Pulmonary artery endothelial cell (primary cell): ENCODE measurements at places on chromosomes 4 and X. TPM values are rescaled to one million over a fixed set of nuclear protein-coding genes. Genes with fewer than 3 reads are reported as not detected.

DNA sequence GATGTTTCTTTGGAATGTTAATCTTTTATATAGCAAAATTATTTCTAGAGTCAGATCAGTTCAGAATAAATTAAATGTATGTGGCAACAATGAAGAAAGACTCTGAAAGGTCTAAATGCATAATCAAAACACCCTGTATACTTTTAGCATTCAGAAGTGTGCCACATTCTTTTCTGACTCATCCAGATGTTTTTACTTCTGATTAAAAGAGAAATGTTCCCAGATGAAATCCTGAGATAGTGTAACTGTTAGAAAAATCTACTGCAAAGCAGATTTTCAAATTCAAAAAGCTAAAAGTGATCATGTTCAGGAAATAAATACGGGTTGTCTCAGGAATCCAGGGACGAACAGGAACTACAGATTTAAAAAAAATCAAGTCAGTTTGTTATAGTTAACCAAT, 241.4 kb downstream of the GRIA3 start:
- DNase-seq = no peak

- no peak for DNase-seq
These were observed 268.3 kb downstream of the TMA16 start for GRCh38 chr4:163762741-163763140.

DNA sequence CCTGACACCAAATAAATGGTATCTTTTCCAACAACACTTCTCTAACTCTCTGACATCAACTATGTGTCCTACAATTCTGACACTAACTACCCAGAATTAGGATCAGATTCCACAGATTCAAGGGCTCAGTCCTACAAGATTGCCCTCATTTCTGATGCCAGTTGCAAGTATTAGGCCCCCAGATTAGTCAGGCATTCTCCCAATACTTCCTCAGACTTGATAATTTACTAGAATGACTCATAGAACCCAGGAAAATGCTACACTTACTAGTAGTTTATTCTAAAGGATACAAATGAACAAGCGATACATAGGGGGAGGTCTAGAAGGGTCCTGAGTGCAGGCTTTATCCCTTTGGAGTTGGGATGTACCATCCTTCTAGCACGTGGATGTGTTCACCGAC, 8.5 kb downstream of the TIGD2 start:
- no peak for DNase-seq

The CXXC4 gene
- total RNA-seq = under 0.01 and 0.04 TPM in 2 replicates

GRCh38 chr4:128670513-128670912, 139.0 kb upstream of the JADE1 start:
- DNase-seq = no peak

The UGT2B28 gene
- not detected in 2 replicates for total RNA-seq

DNA sequence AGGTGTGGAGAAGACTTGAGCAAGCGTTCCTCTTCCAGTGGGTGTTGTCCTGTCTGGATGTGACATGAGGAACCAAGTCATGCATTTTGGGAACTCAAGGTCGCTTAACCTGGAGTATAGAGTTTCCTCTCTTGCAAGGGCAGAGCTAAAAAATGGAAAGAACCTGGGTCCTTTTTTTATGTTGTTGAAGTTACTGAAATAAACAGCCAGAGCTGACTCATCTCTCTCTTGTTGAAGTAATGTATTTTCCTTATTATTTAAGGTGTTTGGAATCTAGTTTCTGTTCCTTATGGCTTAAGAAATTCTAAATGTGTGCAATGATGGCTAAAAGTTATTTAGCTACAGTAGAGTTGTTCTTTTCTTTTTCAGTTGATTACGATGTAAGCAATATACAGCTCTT, 314.5 kb downstream of the CAMK2D start:
- DNase-seq = no peak

DNA sequence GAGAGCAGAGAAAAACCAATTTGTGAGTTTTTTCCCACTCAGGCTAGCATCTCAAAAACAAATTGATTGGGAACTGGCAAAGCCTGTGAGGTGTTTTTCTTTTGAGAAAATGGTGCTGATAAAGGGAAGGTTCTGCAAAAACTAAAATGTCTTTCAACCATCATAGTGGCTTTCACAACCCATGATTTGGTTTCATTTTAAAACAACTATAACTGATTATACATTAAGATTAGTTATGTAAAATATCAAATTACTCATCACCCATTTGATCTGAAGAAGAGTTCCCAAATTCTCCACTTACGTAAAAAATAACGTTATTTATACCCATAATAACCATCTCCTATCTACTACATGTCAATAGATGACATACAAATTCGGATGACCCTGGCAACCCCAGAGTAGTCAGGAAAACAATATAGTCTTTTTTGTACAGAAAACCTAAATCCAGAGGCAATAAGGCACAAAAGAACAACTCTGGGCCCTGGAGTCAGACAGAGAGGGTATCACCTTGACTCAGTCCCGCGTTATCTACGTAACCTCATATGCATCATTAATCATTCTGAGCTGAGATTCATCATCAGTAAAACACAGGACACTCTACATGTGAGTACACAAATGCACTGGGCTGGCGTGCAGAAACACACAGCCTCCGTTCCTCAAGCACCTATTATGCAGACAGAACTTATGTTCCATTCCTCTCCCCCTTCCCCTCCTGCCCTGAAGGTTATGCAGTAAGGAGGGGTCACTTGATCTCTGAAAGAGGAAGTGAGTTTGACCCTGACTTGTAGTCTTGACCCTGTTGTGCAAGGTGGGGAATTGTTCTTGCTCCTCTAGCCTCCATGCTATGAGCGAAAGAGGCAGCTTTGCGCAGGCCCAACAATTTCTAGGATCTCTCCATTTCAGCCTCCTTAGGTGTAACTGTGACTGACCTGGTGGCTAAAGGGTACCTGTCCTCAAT, 82.2 kb downstream of the SLC9A7 start:
- DNase-seq = no peak

GRCh38 chrX:33195698-33196097, 15.7 kb downstream of the DMD start:
- DNase-seq = no peak

The MAOB gene
- total RNA-seq = not detected in 2 replicates

The VCX2 gene
- not detected in 2 replicates for total RNA-seq

GRCh38 chrX:107894038-107894437, 68.4 kb downstream of the MID2 start:
- DNase-seq = no peak

The MAGEA11 gene
- total RNA-seq = not detected in 2 replicates

GRCh38 chr4:1235381-1236102, 13.4 kb downstream of the CTBP1 start:
- no peak for DNase-seq

- DNase-seq = no peak
These were observed 96.4 kb upstream of the TRPC5OS start for GRCh38 chrX:111779582-111779981.

DNA sequence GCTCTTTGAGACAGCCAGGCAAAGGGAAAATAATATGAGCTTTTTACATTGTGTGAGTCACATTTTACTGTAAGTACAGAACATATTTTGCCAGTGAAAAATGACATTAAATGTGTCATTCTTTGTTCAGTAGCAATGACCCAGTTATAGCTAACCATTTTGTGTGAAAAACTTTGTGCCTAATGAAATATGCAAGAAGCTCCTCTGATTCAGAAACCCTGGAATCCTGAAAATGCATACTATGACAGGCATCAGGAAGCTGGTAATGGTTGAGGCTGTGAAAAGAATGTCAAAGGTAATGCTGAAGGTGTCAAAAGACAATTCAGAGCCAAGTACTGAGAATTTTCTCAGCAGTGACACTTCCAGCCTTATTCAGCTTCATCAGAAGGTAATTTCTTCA, 549.5 kb upstream of the SMIM31 start:
- DNase-seq = no peak

The FGB gene
- not detected in 2 replicates for total RNA-seq

The TIGD4 gene
- total RNA-seq = 0.04 and 0.20 TPM in 2 replicates

DNA sequence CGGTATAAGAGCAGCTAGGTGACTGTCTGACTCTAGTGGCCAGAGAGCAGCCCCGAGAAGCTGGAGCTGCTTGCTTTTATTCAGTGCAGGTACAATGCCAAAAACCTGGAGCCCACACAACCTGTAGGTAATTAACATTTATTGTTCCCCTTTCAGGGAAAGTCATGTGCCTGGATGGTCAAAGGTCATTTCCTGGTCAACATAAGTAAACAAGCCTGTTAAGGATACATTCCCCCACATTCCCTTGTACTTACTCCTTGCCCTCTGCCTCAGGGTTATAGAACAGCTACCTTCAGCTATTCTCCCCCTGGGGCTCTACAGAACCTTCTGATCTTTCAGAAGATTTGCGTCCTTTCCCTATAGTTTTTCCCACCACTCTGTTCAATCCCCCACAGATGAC, 253.4 kb downstream of the TMA16 start:
- no peak for DNase-seq

- no peak for DNase-seq
These were observed 53.2 kb downstream of the ZFYVE28 start for GRCh38 chr4:2365054-2365912.

DNA sequence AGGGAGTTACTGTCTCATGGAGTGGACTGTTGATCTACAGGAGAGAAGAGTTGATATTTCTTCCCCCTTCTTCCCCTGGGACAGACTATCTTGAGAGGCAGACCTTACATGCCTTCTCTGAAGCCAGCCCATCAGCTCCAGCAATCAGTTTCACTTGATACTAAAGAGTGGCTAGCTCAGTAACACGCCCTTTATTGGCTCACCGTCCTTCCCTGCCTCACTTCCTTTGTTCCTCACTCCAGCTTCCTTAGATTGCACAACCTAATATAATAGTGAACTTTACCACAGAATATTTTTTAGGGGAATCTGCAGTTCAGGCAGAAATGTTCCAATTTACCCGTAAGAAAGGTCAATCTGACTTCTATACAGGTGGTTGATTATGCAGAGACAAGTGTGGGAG, 128.1 kb upstream of the NDP start:
- DNase-seq = no peak

The NKAP gene
- 3.7 and 4.1 TPM in 2 replicates for total RNA-seq

DNA sequence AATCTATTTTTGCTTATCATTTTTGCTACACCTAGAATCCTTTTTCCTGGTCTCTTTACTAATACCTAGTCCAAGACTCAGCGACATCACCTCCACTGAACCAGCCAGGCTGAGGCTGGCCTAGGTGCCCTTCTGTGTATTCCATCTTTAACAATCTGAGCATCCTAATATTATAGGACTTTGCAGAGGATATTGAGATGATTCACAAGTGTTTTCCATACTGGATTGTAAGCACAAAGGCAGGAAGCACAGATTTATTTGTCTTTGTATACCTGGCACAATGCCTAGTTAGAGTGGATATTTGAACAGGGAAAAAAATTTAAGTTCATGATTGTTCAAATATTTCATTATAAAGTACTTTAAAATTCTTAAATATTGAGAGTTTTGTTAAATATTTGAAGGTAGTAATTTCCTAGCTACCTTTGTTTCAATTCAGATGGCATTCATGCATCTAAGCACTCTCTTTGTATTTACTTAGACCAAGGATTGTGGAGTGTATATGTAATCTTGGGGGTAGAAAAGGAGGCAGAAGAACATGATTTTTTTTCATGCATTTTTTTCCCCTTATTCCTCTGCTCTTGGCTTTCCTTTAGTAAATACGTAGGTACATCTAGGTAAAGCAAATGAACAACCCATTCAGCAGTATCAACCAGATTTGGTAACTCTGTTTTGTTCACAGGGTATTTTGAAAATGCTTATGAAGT, 18.4 kb downstream of the SMARCA5 start:
- DNase-seq = peak; percentile 64

The RNF212 gene
- total RNA-seq = 0.99 and 1.8 TPM in 2 replicates

The CFAP299 gene
- 0.13 TPM in 1 of 2 replicates, not detected in the other for total RNA-seq

The ARMCX2 gene
- 44.7 and 52.7 TPM in 2 replicates for total RNA-seq
